Liver (tissue), 10 donors: ENCODE measurements at places on chromosomes 1 and 21.

GRCh38 chr1:248804771-248805681, 20.7 kb downstream of the SH3BP5L start:
- DNase-seq = peak; percentile 31

GRCh38 chr21:37204580-37204979, 62.6 kb downstream of the VPS26C start:
- no peak for DNase-seq

GRCh38 chr1:914891-915280, 8.8 kb upstream of the SAMD11 start:
- DNase-seq = no peak

DNA sequence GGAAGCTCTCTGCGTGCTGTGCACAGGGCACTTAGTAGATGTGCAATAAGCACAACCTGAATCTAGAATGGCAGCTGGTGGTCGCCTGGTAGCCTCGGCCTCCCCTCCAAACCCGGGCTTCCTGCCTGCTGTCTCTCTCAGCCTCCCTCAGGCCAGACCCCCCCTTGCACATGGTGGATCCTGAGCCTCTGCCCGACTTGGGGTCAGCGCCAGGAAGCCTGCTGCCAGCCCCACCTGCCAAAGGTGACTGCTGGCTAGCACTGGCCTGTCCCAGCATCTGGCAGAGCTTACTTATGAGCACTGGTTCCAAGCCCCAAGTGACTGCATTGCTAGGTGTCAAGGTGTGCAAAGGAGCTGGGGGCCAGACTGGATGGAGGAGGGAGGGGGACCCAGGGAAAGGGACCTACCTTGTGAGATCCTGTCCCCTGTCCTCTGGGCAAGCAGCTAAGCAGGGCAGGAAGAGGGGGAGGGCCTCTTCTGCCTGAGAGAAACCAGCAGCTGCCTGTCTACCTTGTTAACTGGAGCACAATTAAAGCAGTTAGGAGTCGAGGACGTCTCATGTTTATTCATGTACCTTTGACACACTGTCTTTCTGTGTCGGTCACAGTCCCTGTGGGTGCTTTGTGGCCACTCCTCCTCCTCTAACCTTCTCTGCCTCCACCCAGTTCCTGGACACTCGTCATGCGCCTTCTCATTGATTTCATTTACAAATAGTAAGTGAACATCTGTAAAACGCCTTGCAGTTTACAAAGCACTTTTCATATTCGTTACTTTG, 100.9 kb downstream of the DDX20 start:
- DNase-seq = no peak

- no peak for DNase-seq
These were observed at the start of gene GPA33 for GRCh38 chr1:167090314-167090942. Gene GPA33 (minus strand): TSS chr1:167090377. CDS start chr1:167090287, 90 bp downstream.

- no peak for DNase-seq
These were observed 84.9 kb upstream of the SLC44A3 start for GRCh38 chr1:94734963-94735901.

DNA sequence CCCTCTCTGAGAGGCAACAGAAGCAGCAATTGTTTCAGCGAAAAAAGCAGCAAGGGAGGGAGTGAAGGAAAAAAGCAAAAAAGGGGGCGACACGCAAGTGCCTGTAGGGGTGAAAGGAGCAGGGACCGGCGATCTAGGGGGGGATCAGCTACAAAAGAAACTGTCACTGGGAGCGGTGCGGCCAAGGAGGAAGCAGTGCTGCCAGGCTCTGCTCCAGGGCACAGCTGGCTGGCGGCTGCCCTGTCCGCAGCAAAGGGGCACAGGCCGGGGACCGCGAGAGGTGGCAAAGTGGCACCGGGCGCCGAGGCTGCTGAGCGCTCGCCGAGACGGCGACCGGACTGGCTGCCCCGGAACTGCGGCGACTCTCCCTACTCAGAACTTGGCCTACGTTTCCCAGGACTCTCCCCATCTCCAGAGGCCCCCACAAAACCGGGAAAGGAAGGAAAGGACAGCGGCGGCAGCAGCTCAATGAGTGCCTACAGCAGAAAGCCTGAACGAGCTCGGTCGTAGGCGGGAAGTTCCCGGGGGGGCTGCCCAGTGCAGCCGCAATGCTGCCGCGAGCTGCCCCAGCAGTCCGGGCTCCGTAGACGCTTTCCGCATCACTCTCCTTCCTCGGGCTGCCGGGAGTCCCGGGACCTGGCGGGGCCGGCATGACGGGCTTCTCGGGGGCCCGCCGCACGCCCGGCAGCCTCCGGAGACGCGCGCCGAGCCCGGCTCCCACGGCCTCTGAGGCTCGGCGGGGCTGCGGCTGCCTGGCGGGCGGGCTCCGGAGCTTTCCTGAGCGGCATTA, 1.0 kb upstream of the CDKN2C start:
- DNase-seq = peak; percentile 58

GRCh38 chr1:204713541-204713940, 28.0 kb upstream of the LRRN2 start:
- no peak for DNase-seq

- no peak for DNase-seq
These were observed 7.7 kb downstream of the IGSF8 start for GRCh38 chr1:160090760-160091159.

DNA sequence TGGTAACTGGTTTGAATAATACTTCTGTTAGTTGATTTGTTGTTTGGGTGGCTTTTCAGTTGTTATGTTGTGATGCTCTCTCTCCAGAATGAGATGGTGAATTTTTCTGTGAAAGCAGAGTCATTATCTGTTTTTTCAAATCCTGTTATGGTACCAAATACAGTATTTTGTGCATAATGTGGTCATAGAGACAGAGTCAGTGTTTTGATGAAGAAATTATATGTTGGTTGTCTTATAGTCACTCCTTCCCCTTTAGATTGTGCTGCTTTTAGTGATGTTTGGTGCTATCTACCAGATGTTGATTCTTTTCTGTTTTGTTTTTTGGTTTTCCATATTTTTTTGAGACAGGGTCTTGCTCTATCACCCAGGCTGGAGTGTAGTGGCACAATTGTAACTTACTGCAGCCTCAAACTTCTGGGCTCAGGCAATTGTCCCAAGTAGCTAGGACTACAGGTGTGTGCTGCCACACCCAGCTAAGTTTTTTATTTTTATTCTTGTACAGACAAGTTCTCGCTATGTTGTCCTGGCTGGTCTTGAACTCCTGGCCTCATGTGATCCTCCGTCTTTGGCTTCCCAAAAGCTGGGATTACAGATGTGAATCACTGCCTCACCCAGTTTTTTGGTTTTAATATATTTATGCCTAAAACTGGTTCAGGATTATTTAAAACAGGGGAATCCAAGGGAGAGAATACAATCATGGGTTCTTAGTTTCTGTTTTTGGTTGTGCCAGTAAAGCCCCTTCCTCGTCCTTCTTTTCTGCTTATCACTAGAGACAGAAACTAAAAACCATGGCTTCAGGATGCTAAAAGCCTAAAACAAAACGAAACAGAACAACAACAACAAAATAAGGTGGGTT, 7.3 kb downstream of the PPP2R5A start:
- no peak for DNase-seq
